ENCODE measurements at places on chromosomes 16 and 17.

- no peak for DNase-seq
Measured at GRCh38 chr16:56916571-56917403, 15.2 kb upstream of the HERPUD1 start.

- DNase-seq: no peak
Measured at GRCh38 chr17:41010441-41010840, 1.5 kb upstream of the KRTAP3-1 start.

DNA sequence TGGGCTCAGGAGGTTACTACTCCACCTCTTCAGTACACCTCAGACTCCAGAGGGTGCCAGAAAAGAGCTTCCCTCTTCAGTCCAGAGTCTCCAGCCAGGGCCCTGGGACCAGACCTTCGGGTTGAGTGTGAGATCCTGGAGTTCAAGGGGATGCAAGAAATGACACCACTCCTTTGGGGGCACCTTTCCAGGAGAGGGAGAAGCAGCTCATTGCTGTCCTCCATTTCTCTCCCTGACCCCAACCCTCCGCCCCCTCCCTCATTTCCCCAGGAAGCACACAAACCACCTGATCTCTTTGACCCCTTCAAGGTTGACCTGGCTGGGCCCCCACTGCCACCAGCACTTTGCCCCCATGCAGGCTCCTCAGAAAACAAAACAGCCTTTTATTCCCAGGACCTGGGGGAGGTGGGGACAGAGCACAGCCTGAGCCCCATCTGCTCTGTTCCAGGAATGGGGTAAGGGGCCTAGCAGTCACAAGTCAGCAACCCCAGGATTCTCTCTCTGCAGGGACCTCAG is 21.4 kb downstream of the CDH5 start:
- DNase-seq: no peak

DNA sequence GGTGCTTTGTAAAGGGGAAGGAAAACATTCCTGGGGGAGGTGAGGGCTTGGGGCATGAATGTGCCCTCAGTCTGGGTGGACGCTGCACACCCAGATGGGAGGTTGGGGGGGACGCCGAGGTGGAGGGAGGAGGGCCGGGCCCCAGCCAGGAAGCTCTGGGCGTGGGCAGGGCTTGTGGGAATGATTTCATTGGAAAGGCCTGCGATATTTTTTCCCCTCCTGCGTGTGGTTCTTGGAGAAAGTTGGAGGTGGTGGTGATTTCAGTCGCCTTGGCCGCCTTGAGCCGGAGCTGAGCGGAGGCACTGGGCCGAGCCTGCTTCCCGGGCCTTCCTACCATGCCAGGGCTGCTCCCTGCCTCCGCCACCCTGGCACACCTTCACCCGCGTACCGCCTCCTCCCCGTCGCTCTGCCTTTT is 26.4 kb upstream of the CLEC18A start:
- no peak for DNase-seq

GRCh38 chr17:69773081-69773480 is 301.9 kb upstream of the KCNJ16 start:
- DNase-seq: no peak

DNA sequence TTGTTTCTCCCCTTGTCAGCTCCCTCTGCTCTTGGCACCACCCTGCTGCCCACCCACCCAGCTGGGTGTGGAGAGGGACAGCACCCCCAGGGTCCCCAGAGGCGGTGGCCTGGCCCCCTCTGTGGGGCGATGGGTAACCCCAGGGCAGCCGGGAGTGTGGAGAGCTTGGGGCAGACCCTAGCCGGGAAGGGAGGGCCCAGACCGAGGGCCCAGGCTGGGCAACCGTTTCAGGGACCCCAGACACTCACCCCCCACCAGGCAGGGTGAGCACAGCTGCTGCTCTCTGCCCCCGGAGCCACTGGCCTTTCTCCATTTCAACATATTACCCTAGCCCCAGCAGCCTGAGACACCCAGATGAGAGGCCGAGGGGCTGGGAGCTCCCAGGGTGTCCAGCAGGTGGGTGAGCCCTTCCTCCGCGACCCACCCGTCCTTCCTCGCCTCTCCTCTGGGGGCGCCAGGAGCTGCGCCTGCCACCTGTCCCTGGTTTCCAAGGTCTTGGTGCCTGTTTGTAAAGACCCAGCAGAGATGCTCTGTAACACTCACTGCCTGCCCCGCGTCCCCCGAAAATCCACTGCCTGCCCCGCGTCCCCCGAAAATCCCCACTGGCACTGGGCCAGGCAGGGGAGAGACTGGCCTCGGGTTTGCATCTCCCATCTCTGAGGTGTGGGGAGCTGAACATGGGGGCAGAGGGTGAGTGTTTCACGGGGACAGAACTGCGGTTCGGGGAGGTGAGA is 45.4 kb downstream of the BAHCC1 start:
- no peak for DNase-seq

DNA sequence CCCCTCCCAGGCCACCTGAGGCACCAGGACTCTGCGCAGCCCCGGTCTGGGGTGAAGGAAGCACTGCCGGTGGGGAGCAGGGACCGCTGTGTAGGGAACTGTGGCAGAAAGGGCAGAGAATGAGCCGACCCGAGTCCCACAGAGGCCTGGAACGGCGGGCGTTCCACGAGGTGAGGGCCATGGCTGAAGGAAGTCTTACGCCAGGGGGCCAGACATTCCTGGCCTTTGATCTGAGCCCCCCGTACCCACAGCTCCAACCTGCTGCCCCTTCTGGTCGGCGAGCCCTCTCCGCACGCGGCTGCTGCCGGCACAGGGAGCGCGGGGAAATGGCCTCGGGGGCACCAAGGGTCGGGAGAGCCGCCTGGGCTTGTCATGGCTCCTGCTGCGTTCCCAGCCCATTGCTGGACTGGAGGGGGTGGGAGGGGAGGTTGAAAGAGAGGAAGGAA is 1.4 kb upstream of the WNT3 start:
- DNase-seq: no peak

DNA sequence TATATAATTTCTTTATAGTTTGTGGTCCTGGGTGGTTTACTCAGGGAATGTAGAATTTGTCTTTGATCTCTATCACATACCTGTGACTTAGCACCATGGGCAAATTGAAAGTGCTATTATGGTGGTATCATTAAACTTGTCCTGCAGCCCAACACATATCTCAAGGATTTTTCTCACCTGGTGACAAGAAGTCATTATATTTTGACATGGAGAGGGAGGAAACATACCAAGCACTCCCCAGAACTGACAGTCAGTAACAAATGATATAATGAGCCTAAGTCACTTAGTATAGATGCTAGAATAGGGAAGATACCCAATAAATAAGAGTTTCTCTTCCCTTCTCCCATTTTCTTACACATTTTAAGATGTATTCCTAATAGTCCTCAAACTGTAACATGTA is 805.5 kb upstream of the KIF2B start:
- no peak for DNase-seq

DNA sequence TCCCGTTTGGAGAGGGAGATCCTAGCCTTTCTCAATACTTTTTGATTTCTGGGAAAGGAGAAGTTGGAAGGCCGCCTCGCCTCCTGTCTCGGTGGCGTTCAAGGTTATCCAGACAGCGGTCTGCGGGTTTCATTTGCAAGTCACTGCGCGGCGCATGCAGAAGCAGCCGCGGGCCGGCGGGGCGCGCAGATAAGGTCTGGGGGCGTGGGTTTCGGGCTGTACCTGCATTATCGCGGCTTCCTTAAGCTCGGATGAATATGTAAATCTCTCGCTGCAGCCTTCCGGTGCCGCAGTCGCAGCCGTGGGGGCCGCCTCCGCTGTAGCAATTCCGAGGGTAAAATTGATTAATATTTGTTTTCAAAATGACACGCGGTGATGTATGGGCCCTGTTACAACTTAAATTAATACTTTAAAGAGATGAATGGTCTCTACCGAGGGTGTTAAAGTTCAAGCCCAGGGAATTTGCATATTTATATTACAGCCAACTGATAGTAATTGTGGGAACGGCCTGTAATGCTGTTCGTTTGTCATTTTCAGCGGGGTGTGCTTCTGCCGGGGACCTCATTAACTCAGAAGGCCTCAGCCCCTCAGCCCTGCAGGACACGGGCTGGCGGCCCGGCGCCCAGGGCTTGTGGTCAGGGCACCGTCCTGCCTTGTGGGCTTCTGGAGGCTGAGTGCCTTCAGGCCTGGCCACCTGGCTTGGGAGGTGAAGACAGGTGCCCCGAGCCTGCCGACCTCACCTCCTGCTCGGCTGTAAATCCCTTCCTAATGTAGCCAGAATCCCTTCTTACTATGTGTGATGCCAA is 99.4 kb downstream of the CYLD start:
- DNase-seq: no peak

- DNase-seq: no peak
Measured at GRCh38 chr17:81910840-81911276, 341 bp downstream of the PCYT2 start.

DNA sequence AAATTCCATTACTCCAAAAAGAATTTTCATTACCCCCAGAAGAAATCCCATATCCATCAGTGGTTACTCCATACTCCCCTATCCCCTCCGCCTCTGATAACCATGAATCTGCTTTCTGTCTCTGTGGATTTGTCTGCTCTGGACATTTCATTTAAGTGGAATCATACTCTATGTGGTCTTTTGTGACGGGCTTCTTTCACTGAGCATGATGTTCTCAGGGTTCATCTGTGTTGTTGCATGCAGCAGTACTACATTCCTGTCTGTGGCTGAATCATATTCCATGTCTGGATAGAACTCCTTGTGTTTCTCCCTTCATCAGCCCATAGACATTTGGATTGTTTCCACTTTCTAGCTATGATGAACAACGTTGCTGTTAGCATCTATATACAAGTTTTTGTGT is 59.5 kb upstream of the IRX3 start:
- DNase-seq: no peak

DNA sequence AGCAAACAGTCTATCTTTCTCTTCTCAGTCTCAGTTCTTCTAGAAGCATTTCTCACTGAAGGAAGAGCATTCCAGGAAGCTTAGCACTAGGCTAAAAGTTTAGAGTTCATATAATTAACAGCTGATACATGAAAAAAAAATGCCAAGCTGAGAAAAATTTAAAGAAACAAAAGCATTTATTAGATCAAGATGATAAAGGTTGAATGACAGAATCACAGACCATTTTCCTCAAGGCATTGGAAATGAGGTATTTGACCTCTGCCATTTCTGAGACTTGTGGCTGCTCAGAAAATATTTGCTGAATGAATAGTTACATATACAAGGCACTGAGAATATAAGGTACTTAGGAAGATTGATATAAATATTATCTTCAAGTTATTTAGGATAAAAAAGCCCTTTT is 901.6 kb upstream of the GOT2 start:
- no peak for DNase-seq

- no peak for DNase-seq
Measured at GRCh38 chr16:50027829-50028228, 2.8 kb downstream of the CNEP1R1 start.

DNA sequence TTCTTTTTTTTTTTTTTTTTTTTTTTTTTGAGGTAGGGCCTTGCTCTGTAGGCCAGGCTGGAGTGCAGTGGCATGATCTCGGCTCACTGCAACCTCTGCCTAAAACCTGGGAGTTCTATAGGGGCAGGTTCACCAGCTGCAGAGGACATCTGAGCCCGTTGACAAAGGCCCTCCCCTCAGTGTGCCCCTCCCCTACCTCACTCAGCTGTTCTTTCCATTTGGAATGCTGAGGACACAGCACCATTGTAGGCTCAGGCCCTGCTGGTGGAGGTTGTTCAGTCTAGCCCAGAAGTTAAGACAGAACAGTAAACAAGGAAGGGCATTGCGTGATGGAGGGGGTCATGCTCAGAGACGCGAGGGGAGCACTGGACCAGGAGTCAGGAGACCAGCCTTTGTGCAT is 21.8 kb upstream of the KIF19 start:
- no peak for DNase-seq

DNA sequence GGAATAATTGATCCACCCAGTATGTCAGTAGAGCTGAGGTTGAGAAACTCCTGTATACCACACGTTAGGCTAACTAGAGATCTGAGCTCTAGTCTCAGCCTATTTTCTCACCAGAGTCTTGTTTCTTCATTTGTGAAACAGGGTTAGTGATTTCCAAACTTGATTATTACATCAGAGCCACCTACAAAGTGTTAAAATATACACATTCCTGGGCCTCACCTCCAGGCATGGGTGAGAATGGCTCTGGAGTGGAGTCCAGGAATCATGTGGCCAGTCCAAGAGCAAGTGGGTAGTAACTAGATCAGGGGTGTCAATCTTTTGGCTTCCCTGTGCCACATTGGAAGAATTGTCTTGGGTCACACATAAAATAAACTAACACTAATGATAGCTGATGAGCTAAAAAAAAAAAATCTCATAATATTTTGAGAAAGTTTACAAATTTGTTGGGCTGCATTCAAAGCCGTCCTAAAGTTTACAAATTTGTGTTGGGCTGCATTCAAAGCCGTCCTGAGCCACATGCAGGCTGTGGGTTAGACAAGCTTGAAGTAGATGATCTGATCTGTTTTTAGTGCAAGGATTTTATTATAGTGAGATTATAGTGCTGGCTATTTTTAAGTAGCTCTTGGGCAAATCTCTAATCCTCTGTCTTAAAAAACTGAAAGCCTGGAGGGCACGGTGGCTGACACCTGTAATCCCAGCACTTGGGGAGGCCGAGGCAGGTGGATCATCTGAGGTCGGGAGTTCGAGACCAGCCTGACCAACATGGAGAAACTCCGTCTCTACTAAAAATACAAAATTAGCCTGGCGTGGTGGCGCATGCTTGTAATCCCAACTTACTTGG is 20.4 kb downstream of the PRCD start:
- no peak for DNase-seq

DNA sequence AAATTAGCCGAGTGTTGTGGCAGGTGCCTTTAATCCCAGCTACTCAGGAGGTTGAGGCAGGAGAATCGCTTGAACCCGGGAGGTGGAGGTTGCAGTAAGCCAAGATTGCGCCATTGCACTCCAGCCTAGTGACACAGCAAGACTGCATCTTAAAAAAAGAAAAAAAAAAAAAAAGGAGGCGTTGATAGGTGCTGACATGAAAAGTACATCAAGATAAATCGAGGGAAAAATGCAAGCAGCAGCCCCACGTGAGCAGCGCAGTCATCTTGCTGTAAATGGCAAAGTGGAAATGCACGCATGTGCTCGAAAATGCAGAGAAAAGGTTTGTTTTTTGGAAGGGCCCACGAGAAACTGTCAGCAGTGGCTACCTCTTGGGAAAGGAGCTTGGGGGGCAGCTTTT is 20.9 kb downstream of the MXRA7 start:
- no peak for DNase-seq

DNA sequence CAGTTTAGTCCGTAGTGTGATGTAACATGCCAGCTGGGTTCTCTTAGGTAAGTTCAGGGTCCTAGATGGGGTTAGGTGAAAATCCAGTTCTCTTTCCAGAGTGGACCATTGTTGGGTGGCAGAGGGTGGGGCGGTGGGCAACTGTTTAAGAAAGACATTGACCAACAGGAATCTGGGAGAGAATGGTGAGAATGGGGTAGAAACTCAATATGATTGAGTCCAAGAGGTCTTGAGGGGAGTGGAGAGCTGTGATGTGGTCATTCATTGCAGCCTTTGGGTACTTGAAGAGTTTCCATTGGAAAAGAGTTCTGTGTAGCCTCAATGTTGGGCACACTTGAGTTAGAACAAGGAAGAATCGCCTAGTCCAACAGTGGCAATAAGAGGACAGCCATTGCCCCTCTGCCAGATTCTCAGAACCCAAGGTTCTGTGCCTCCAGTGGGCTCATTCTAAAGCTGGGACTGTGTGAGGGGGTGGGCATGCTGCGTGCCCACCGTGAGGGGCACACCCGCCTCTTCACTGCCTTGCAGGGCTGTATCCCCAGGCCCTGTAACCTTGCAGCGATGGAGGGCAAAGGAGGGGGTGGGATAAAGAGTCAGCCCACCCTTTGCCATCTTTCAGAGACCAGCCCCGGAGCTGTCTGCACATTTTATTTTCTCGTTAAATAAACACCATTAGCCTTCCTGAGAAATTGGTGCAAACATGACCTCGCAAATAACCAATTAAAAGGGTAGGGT is 208.1 kb downstream of the CCDC182 start:
- no peak for DNase-seq
